ENCODE measurements at places on chromosomes 3 and 15.

GRCh38 chr15:89857673-89858072, 36.1 kb downstream of the AP3S2 start:
- DNase-seq: no peak

DNA sequence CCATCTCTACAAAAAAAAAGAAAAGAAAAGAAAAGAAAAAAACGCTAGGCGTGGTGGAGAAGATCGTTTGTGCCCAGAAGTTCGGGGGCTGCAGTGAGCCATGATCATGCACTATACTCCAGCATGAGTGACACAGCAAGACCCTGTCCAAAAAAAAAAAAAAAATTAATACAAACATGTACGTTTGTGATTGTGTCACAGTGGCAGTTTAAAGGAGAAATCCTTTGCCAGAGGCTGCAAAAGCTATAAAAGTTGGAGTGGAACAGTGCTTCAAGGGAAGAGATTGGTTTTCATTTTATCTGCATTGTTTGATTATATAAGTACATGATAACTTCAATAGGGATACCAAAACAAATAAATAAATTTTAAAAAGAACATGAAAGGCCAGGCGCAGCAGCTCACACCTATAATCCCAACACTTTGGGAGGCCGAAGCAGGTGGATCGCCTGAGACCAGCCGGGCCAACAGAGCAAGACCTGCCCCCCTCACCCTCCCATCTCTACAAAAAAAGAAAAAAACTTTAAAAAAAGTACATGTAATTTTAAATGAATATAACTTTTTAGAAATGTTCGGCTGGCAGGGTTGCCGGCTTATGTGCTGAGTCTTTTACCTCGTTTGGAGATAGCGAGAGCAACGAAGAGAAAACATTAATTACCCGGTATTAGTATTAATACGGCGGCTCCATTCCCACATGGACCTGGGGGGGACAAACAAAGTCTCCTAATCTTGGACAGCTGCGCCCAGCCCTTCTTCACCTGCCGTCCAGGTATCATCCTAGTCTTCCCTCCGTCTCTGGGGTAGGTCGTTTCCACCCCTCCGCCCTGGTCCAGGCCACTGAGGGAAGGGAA, 573 bp upstream of the DIS3L start:
- no peak for DNase-seq

DNA sequence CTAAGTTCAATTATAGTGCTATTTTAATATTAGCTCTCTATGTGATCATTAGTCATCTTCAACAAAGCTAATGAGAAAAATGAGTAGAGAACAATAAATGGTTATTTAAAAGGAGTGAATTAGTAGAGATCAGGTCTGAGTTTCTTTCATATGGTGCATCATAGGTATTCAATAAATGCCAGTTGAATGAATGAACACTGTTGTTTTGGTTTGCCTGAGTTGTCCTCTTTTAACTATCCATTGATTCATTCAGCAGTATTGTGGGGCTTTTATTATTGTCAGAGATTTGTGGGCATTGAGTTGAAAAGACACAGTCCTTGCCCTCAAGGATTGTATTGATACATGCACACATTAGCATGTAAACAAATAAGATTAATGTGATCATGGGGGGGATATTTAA, 88.2 kb downstream of the AGBL1 start:
- DNase-seq: no peak

DNA sequence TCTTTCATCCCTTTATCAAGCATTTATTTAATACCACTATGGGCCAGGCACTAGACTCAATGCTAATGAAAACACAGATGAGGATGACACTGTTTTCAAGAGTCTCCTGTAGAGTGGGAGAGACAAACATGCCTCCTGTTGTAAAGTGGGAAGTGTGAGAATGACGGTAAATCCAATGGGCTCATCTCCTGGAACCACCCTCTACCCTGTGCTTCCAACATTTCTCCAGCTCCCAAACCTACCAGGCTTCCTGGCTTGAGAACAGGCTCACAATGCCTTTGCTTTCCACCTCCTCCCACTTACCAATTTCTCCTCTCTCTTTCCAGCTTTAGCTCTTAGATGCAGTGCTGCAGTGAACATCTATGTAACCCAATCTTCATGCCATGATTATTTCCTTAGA, 54.1 kb upstream of the TBC1D23 start:
- no peak for DNase-seq

DNA sequence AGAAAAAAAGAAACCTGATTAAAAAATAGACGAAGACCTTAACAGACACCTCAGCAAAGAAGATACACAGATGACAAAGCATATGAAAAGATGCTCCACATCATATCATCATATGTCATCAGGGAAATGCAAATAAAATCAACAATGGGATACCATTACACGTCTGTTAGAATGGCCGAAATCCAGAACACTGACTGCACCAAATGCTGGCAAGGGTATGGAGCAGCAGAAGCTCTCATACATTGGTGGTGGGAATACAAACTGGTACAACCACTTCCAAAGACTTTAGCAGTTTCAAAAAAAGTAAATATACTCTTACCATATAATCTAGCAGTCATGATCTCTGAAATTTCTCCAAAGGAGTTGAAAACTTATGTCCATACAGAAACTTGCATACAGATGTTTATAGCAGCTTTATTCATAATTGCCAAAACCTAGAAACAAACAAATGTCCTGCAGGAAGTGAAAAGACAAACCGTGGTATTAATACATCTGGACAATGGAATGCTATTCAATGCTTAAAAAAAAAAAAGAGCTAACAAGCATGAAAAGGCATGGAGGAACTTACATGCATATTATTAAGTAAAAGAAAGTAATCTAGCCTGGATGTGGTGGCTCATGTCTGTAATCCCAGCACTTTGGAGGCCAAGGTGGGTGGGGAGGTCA, 107.4 kb downstream of the HES1 start:
- no peak for DNase-seq
